Suppressor macrophage (primary cell): ENCODE measurements at places on chromosomes 11 and 22.

GRCh38 chr22:42939451-42939881, 75.5 kb downstream of the PACSIN2 start:
- DNase-seq = no peak

- no peak for DNase-seq
These were observed 131.2 kb upstream of the RCN1 start for GRCh38 chr11:31959716-31960115.

GRCh38 chr11:64144587-64145472, 21.1 kb downstream of the MACROD1 start:
- DNase-seq = no peak

- no peak for DNase-seq
These were observed 3.5 kb upstream of the GLB1L3 start for GRCh38 chr11:134272381-134273316.

- peak; percentile 89 for DNase-seq
These were observed 14.9 kb upstream of the TSKU start for GRCh38 chr11:76768088-76768908.

GRCh38 chr11:109486129-109486528, 64.1 kb downstream of the C11orf87 start:
- no peak for DNase-seq

- DNase-seq = peak; percentile 96
These were observed at the start of gene SLC25A1 for GRCh38 chr22:19178657-19179496. Gene SLC25A1, minus strand, starts transcription at chr22:19178736. Its CDS starts 63 bp downstream, at chr22:19178673.

GRCh38 chr11:27839226-27839913, 139.1 kb upstream of the BDNF start:
- peak; percentile 5 for DNase-seq

- no peak for DNase-seq
These were observed 31.4 kb downstream of the GLB1L2 start for GRCh38 chr11:134363161-134363560.

- peak; percentile 48 for DNase-seq
These were observed 558.4 kb upstream of the CADM1 start for GRCh38 chr11:116062490-116063171.

DNA sequence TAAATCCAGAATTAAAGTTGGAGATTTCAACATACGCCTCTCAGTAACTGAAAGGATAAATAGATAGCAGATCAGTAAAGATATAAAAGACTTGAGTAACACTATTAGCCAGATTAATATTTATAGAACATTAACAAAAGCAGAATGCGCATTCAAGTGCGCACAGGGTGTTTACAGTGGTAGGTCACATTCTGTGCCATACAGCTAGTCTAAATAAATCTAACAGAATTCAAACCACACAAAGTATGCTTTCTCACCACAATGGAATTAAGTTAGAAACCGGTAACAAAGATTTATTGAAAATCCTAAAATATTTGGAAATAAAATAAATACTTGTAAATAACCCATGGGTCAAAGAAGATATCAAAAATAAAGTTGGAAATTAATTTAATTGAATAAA, 341.0 kb downstream of the DYNC2H1 start:
- no peak for DNase-seq

DNA sequence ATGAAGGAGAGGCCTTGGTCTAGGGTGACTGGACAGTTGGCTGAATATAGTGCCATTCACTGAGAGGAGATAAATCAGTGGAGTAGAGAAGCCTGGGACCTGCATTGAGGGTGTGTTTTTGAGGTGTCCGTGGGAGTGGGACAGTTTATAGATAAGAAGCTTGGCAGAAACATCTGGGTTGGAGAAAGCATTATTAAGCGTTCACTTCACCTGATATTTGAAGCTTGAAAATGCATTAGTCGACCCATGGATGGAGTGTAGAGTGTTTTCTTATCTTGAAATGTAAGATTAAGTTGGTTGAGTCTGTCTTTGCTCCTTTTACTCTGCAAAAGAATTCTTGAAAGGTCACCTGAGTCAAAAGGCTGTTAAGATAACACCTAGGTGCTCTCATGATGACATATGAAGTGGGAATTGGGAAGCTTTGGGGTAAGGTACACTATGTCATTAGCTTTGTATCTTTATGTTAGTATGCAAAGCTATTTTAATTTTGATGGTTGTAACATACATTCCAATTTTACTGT, 160.7 kb downstream of the ARHGAP42 start:
- DNase-seq = no peak

GRCh38 chr11:73184953-73185671, 33.0 kb upstream of the P2RY2 start:
- peak; percentile 85 for DNase-seq

DNA sequence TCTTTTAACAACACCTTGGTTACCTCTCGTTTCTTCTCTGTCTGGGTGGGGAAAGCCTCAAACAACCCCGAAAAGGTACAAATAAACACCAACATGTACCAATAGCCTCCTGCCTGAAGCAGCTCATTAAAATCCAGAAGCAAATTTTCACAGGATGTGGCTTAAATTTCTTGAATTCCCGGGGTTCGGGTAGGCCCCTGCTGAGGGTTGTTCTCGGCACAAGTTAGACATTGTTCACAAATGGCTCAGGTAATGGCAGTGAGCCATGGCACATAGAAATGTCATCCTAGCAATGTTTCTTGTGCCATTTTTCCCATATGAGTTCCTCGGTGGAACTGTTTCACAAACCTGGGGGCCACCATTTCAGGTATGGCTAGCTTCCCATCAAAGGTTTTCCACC, 19.7 kb upstream of the GLYATL1 start:
- DNase-seq = no peak

- no peak for DNase-seq
These were observed 2.6 kb upstream of the OR51B6 start for GRCh38 chr11:5348551-5349194.

GRCh38 chr11:68893282-68893681, 10.3 kb downstream of the MRPL21 start:
- DNase-seq = no peak

- DNase-seq = no peak
These were observed 27.4 kb upstream of the MUC15 start for GRCh38 chr11:26599425-26599824.

DNA sequence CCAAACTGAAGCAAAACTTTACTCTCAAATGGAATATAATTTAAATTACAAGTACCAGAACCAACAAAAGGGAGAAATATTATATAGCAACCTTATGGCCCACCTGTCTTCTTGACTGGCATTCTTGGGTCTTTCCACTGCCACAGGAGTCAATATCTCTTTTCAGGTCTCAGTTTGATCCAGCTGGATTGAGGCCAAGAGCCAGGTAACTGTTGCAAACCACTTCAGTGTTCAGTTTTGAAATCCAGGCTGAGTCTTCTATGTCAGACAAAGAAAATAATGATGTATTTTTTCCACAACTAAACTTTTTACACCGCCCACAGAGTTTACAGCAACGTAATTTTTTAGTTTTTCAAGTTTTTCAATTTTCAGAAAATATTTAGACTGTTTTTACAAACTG, 648 bp downstream of the DLG2 start:
- no peak for DNase-seq

DNA sequence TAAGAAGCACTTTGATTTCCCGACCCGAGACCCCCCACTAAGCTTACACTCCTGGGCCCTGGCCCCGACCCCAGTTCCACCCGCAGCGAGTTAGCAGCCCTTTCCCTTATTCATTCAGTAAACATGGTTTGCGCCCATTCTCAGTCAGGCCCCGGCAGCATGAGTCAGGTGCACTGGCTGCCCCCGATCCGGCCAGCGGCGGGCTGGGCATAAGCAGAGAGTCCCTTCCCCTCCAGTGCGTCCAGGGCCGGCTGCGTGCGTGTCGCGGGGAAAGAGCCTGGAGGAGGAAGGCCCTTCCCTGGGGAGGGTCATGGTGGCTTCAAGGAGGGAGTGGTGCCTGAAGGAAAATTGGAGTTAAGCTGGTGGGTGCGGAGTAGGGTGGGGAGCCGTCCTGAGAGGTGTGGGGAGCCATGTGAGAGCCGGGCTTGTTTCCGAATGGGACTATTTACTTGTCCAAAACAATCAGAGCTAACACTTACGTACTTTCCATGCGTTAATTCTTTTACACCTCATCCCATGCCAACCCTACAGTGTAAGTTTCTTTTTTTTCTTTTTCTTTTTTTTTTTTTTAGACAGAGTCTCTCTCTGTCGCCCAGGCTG, 657 bp downstream of the IGHMBP2 start:
- DNase-seq = peak; percentile 75

GRCh38 chr11:58513747-58514367, 6.0 kb upstream of the OR5B21 start:
- peak; percentile 45 for DNase-seq

DNA sequence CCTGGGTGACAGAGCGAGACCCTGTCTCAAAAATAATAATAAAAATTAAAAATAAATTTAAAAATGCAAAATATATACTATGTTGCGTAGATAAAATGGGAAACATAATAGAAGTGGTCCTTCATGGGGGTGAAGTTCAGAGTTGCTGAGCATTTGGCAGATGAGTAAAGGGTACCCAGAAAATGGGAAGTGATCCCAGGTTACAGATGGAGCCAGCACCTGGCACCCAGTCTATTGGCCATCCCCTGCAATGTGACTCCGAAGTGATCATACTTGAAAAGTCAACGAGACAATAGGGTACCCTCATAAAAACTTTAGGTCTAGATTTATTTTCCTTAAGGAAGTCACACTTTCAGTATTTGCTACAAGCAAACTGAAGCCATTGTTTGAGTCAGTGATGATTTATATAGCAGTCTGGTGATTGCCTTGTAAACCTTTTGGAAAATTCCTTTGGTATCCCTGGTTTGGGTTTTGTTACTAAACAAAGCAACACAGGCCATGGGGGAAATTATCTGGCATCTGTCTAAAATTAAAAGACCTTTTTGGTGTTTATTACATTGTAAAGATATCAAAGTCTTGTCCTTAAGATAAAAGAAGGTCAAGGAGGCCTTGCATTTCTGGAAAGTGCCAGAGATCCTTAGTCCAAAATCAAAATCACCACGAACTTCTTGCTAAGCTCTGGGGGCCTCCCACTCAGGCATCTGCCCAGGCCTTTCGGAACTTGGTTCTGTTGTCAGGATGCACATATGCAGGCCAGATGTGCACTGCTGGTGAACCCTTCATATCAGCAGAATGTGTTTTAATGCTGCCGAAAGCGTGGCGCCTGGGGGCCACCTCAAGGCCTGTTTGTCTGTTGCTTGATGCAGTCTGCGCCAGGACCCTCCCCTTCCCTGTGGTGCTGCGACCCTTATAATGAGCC, 4.3 kb downstream of the SMARCB1 start:
- no peak for DNase-seq

GRCh38 chr11:127037596-127037995, 37.0 kb upstream of the KIRREL3 start:
- DNase-seq = no peak

DNA sequence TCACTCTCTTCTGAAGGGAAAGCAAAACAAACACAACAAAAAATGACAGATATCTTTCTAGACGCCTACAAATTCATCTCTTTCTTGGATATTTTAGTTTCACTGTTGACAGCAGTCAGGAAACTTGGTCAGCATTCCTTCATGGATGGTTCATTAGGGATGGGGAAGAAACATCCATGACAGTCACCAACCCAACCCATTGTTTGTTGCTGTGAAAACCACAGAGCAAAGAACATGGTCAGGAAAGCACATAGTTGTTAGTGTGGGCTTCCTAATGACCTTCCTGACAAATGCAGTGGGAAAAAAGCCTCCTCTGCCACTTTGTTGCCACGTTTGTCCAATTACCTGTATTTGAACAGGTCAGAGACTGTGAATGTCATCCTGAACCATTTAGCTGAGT, 139.8 kb upstream of the SNX19 start:
- no peak for DNase-seq
